ENCODE measurements at places on chromosomes 5 and 9. TPM values are rescaled to one million over a fixed set of nuclear protein-coding genes. Genes with fewer than 3 reads are reported as not detected.

- peak; percentile 71 for DNase-seq
These were observed 100.6 kb downstream of the ARHGAP26 start for GRCh38 chr5:142870532-142871362.

DNA sequence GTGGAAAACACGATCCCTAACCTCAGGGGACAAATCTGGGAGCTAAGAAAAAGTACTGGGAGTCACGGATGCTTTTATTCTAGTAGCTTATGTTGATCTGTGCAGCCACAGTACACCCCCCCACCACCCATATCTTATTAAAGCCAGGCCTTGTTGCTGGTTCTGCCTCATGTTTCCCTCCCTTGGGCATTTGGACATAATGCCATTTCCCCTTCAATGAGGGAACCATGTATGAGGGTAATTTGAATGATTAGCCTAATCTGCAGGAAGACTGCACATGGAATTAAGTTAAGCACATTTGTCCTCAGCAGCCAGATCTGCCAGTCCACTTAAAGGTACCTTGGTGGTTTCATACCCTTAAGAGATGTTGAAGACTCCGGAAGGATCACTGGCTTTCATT, 102.0 kb downstream of the ARHGAP26 start:
- no peak for DNase-seq

DNA sequence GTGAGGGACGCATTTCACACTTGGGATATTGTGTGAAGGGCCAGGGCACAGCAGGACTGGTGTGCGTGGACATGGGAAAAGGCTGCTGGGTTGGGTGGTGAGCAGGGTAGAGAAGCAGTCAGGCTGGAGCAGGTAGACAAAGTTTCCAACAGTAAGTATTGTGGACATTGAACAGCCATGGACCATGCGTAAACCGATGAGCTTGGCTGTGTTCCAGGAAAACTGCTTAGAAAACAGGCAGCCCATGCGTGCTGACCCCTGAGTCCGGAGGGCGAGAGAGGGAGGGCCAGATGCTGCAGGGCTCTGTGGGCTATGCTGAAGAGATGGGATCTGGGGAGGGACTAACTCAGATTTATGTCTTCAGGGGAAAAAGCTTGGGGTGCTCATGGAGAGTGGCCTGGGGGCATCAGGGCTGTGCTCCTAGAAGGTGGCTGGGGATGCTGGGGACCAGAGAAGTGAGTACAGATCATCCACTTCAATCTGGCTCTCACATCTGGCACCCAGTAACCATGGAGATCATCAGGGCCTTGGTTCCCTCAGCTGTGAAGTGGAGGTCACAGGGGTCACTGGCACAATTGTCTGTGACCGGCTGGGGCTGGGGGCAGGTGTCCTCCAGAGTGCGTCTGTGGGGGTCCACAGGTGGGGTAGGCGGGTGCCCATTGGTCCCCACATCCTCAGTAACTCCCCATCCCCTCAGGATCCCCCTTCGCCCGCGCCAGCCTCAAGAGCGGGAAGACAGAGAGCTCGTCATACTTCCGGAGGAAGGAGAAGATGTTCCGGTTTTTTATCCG, 93.3 kb downstream of the CACNA1B start:
- DNase-seq: no peak

GRCh38 chr9:131234799-131235479, 41.4 kb downstream of the FAM78A start:
- DNase-seq: no peak

DNA sequence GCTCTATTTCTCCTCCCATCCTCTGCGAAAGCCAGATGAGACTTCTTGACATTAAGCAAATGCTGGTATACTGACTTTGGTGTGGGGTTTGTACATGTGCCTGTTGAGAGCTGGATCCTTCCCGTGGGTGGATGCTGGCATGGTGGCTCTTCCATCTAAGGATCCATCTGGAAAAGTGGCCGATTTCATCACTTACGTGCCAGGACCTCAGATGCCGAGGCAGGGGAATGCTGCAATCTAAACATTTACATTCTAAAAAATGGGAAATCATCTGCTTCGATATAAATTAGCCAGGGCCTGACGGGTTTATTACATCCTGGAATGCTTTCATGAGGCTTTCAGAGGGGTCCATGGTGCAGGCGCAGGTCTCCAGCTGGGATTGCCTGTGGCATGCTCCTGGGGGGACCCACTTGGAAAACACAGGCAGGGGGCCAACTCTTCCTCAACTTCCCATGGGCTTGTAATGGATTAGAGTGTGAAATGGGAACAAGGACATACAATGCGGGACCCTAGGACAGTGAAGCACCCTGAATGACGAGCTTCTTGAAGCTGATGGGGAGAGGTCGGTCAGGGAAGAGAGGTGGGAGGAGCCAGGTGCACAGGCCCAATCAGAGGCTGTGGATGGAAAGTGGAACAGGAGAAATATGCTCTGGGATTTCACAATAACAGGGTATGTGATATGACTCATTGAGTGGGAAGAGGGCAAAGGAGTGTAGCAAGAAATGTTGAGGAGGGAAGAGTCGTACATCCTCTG, 105.5 kb upstream of the PITX1 start:
- no peak for DNase-seq

DNA sequence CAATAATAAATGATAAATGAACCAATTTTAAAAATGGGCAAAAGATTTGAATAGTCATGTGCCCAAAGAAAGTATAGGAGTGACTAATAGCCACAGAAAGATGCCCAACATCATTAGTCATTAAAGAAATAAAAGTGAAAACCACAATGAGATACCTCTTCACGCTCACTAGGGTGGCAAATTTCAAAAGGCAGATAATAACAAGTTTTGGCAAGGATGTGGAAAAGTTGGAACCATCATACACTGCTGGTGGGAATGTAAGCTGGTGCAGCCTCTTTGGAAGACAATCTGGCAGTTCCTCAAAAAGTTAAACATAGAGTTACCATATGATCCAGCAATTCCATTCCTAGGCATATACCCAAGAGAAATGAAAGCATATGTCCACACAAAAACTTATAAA, 1819.8 kb downstream of the MAT2B start:
- no peak for DNase-seq

DNA sequence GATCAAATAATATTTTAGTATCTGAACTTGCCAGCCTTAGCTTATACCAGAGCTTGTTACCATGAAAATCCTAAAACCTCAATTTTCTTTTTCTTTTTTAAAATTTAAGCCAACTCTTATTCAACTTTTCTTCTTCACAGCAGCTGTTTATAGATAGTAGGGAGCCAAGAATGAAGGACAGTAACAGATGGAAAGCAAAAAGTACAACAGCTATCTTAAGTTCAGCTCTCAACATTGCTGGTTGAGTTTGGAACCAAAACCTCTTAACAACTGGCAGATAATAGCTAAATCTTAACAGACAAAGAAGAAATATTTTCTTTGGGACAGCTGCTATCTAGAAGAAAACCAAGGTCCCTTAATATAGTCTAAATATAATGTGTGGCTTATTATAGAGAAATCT, 74.7 kb downstream of the PJA2 start:
- DNase-seq: no peak

- no peak for DNase-seq
These were observed 6.4 kb upstream of the NOTCH1 start for GRCh38 chr9:136552117-136552703.

- DNase-seq: no peak
These were observed 10.2 kb downstream of the UBE2QL1 start for GRCh38 chr5:6458833-6459232.

- no peak for DNase-seq
These were observed 94.0 kb upstream of the ABCA1 start for GRCh38 chr9:105021917-105022316.

GRCh38 chr9:98192503-98193335, at the start of gene CORO2A:
Gene CORO2A, minus strand, starts transcription at chr9:98192637. Its CDS starts 34,977 bp downstream, at chr9:98157660.
- peak; percentile 58 for DNase-seq

PTPN3 gene
- total RNA-seq: 12.6 TPM
